ENCODE measurements at places on chromosomes 16 and 17.

GRCh38 chr16:1533443-1533951 lies at the start of gene TMEM204:
Gene TMEM204 (plus strand): TSS chr16:1533666. CDS start chr16:1534276, 610 bp downstream.
- DNase-seq = no peak

DNA sequence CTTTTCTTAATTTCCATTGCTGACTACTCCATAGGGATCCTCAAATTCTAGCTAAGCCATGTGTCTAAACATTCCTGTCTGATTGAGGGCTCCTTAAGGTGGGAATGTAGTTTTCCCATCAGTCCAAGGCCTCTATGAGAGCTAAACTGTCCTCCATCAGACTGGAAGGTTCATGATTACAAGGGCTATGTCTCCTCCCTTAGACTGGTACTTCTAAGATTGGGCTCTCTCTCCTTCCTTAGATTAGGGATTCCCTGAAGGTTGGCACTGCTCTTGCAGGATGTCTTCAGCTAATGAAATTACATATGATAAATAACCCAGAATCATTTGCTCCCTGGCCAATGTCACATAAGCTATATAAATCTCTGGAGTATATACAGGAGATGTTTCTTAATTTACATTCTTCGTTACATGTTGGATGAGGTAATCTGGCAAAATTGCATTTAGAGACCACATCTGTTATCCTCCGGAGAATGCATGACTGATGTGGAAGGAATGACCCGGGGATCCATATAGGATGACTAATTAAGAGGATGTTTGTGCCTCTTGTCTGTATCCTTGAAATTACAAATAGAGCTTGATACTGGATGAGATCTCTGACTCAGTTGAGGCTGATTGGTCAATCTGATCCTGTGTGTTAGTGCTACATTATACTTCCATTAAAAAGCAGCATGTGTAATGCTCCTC lies 14.2 kb downstream of the B4GALNT2 start:
- DNase-seq = no peak

GRCh38 chr17:29565643-29566472 lies 979 bp downstream of the ABHD15 start:
- DNase-seq = no peak

DNA sequence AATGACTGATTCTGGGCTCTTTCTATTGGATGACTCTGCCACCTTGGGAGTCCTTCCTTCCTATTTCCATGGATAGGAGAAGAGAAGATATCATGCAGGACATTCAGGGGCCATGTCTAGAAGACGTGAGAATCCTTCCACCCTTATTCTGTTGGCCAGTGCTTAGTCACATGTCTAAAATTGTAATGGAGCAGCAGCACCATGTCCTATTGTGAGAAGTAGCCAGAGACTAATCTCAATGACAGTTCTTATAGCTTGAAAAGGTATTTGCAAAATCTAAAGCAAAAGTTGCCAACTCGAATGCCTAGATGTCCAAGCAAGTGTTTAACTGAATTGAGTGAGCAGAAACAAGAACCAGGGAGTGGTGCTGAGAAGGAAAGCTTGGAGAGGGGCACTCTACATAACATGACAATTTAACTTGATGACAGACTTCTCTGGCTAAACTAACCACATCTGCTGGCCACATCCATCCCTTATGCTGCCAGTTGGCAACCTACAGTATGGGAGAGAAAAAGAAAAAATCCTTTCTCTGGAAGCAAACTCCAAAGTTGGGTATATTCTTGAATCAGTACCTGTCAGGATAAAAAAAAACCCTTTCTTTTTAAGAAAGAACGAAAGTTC lies 225.7 kb downstream of the CDH13 start:
- no peak for DNase-seq

DNA sequence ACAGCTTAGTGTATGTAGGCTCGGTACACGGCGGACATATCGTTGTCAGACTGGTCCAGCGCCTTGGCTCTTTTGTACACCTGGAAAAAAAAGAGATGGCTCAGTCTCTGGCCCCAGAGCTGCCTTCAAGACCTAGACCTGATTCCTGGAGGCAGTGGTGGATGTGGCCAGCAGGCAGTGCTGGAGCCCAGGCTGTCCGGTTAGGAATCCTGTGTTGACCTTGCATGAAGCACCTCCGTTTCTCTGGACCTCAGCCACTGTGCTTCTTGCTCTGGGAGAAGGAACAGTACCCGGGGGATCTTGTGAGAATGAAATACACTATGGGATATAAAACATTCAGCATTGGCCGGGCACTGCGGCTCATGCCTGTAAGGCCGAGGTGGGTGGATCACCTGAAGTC lies 2.8 kb upstream of the ROGDI start:
- no peak for DNase-seq

DNA sequence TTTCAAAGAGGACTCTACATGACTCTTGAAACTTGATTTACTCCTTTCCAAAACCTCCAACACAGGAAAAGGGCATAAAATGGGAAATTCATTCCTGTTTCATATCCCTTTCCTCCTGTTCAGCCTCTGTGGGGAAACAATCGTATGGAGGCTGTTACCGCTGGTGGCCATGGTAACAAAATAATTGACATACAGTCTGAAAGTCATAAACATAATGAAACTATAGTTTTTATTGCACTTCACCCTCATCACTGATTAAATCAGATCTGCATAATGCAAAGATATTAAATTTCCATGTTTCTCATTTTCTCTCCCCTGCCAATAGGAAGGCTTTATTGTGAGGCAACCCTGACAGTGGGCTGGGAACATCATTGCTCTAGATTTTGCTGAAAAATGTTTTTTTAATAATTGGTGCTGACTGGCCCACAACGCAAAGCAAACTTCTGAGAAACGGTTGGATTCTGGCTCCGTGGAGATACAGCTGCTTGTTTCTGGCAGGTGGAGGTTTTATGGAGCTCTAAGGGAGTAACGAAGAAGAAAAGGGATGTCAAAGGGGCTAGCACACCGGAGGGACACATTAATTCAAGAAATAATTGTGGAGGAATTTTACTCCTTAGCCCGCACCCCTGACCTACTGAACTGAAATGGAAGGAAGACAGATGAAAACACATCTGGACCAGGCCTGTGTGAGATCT lies 154.2 kb upstream of the SHISA6 start:
- no peak for DNase-seq

DNA sequence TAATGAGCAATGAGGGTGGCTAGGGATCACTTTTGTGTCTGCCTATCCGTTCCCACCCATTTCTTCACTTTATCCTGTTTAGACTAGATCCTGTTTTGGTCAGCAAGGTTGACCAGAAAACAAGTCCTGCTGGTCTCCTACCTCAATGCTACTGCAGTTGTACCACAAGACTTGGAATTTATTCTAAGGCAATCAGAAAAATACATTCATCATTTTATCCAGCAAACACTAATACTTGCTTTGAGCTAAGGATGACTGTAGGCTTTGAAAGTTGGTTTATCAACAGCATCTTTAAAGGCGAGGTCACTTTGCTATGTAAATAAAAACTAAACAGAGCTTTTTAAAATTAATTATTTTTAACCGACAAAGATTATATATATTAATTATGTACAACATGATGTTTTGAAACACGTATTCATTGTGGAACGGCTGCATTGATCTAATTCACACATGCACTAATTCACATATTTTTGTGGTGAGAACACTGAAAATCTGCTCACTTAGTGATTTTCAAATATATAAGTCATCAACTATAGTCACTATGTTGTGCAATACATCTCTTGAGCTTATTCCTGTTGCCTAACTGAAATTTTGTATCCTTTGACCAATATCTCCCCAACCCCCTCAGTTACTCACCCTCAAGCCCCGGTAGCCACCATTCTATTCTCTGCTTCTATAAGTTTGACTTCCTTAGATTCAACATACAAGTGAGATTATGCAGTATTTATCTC lies 125.9 kb upstream of the HS3ST3A1 start:
- no peak for DNase-seq

GRCh38 chr17:45952814-45953320 lies 46.2 kb upstream of the STH start:
- DNase-seq = no peak

GRCh38 chr17:81551458-81552243 lies 502 bp downstream of the FAAP100 start:
- DNase-seq = peak; percentile 39
